Stimulated activated CD4-positive, alpha-beta T cell treated with anti-CD3 and anti-CD28 coated beads, Interleukin-1b, Interleukin-23, amount 100 ng/mL, for 1 hour (primary cell): ENCODE measurements at places on chromosomes 7 and 10.
A peak's percentile ranks its signal among the peaks of the same experiment; 100 is the strongest.

DNA sequence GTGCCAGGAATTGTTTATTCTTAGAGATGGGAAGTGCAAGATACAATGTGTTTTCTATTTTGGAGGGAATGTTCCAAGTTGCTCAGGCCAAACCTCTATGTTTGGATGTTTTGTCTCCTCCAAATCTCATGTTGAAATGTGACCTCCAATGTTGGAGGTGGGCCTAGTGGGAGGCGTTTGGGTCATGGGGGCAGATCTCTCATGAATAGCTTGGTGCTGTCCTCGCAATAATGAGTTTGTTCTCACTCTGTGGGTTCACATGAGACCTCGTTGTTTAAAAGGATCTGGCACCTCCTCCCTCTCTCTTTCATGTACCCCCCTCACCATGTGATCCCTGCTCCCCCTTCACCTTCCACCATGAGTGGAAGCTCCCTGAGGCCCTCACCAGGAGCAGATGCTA, 8.3 kb upstream of the GDF10 start:
- DNase-seq = no peak

GRCh38 chr7:159019111-159019510, 125.6 kb downstream of the VIPR2 start:
- no peak for DNase-seq

DNA sequence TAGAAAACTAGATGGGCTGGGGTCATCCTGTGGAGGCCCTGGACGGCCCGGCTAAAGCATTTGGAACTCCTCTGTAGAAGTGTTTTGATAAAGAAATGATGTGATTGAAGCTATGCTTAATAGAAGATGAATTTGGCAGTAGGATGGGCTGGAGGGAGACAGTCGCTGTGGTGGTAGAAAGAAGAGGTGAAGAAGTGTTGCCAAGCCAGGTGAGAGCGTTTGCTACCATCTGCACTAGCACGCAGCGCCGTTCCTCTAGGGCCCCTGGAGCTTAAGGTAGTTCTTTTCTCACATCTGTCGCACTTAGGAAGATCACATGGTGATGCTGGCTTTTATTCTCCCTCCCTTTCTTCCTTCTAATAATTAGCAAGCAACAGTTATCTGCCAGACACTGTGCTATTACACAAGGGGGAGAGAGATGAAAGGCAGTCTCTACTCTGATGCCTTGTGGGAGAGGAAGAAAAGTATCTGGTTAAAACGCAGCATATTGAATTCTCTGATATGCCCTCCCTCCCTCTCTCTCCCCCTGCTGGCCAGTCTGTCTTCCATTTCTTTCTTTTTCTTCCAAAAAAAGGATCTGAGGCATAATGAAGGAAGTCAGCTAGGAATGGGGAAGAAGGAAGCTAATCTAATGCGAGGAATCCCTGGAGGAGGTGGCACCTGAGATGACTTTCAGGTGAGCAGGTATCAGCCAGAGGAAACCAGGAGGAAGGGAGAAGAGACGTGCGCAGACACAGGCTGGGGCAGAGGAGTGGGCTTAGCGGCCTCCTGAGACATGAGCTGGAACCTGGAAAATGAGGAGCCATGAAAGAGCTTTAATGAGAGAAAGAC, 162.3 kb upstream of the KLF14 start:
- no peak for DNase-seq

GRCh38 chr10:109968953-109969759, 38.6 kb upstream of the ADD3 start:
- DNase-seq = no peak

- peak; percentile 43 for DNase-seq
Observed at GRCh38 chr7:92621026-92621540, 30.9 kb upstream of the FAM133B start.

DNA sequence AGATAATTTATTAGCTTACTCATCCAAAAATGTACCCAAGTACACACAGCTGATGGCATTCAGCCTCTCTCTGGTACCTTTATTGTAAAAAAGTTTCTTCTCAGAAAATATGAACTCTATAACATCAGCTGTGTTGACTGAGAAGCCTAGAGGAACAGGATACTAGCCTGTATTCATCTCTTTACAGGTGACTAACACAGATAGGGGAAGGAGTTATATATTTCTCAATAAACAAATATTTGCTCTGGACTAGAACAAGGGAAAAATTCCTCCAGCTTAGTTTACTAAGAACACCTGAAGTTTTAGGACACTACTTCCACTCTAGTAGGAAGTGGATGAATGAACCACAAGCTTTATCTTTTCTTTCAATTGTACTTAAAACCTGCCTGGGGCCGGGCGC, 67.8 kb downstream of the ZNF248 start:
- DNase-seq = no peak

DNA sequence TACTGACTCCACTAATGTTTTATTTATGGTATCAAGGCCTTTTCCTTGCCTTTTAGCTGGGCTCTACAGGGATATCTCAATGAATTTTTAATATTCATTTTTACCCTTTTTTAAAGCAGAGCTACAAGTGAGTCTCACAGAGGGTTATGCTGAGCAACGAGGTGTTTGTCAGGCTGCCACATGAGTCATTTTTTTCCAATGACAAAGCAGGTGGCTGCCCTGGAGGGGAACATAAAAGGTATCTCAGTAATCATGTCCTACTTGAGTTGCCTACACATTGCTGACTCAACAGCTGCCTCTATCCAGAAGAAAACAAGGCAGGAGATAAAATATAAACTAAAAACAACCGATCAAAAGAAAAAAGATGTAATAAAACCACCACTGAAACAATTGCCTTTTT, 1004.9 kb upstream of the POT1 start:
- no peak for DNase-seq
